Stimulated activated effector memory CD8-positive, alpha-beta T cell treated with anti-CD3 and anti-CD28 coated beads, Interleukin-12 subunit alpha, Interleukin-12 subunit beta, amount 100 ng/mL, for 72 hours (primary cell): ENCODE measurements at places on chromosomes 7 and 10.

DNA sequence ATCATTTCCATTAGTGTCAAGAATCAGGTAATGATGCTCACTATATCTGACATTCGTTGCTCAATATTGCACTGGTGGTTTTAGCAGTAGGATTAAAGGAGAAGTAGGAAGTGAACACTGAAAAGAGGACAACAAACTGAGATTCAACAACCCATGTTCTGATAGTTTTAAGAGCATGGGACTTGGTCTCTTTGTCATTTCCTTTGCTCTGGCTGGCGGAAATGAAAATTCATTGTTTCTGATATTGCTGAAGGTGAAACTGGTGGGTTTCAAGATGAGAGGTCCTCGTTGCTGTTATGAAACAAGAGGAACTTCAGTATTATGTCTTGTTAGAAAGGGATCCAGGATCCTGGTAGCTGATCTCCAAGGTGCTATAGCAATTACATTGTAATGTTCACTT is 129.0 kb downstream of the DNAH11 start:
- DNase-seq, result no peak

- no peak for DNase-seq
Measured at GRCh38 chr7:19375976-19376375, 230.8 kb upstream of the FERD3L start.

- no peak for DNase-seq
Measured at GRCh38 chr10:75602341-75602740, 170.9 kb downstream of the LRMDA start.

- DNase-seq, result no peak
Measured at GRCh38 chr10:25068152-25069058, 52.0 kb downstream of the THNSL1 start.

GRCh38 chr10:3882855-3883254 is 97.8 kb upstream of the KLF6 start:
- no peak for DNase-seq

GRCh38 chr10:80090121-80090520 is 11.7 kb downstream of the TMEM254 start:
- DNase-seq, result no peak

GRCh38 chr10:70782746-70783680 is 2.2 kb downstream of the TBATA start:
- no peak for DNase-seq

DNA sequence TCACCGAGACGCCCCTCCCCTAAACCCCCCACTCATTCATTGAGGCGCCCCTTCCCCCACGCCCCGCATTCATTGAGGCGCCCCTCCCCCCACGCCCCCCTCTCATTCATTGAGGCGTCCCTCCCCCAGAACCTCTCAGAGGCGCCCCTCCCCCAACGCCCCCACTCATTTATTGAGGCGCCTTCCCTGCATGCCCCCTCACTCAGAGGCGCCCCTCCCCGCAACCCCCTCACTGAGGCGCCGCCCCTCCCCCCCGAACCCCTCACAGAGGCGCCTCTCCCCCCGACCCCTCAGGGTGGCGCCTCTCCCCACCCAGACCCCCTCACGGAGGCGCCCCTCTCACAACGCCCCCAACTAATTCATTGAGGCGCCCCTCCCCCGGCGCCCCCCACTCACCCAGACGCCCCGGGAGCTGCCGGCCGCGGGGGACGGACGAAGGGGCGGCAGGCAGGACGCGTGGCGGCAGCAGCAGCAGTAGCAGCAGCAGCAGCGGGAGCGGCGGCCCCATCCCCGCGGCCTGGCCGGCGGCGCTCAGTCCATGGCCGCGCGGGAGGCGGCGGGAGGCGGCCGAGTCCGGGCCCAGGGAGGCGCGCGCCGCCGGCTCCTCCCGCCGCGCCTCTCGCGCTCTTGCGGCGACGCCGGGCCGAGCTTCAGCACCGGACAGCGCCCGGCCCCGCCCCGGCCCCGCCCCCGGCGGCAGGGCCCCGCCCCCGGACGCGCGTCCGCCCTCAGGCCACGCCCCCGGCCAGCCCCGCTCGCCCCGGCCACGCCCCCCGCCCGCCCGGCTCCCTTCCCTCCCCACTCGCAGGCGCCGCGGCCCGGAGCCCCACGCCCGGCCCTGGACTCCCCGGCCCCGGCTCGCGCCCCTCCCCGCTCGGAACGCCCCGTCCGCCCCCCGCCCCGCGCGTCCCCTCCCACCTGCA is at the start of gene PTPRN2:
TSS of gene PTPRN2 (minus strand) at position 662 of the 923 bp plus-strand sequence.
- DNase-seq, result peak; percentile 57

DNA sequence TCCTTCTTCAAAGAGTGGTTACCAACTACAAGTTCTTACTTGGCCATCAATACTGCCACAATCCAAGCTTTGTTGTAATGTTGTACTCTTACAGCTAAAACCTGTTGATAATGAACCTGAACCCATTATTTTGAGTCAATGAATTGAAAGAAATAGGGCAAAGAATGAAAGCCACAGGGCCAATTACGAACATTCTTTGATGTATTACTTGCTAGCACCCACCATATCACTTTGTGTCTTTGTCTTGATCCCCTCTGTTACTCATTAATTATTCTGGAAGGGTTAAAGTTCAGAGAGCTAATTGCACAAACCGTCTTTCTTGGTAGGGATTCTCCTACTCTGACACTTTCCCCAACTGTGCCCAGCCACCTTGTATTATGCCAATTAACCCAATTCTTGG is 53.2 kb upstream of the TFEC start:
- DNase-seq, result no peak

GRCh38 chr7:47550788-47551470 is 31.0 kb downstream of the TNS3 start:
- DNase-seq, result no peak

DNA sequence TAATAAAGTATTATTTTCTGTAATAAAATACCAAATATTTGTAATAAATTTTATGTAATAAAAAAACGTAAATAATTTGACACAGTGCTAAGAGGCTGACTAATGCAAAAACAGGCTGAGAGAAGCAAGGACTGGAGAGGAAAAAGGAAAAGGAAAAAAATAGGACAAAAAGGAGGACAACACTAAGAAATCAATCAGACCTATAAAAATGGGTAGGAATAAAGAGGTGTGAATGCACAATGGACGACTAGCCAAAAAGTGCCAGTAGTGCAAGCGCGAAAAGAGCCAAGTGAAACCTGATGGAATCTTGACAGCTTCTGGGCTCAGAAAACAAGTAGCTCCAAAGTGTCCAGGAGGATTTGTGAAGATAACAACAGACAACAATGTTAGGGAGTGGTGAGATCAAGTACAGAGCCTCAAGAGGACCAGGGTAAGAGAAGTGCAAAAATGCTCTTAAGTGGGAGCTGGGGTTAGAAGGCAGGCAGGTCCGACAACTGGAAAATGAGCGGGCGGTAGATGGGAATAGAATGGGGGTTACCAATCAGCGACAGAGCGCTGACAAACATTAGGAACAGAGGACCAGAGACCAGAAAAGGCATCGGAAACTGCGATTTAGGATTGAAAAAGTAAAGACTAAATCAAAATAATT is 1.2 kb downstream of the BRAF start:
- DNase-seq, result no peak

GRCh38 chr7:129367349-129367699 is 66.9 kb upstream of the STRIP2 start:
- no peak for DNase-seq

DNA sequence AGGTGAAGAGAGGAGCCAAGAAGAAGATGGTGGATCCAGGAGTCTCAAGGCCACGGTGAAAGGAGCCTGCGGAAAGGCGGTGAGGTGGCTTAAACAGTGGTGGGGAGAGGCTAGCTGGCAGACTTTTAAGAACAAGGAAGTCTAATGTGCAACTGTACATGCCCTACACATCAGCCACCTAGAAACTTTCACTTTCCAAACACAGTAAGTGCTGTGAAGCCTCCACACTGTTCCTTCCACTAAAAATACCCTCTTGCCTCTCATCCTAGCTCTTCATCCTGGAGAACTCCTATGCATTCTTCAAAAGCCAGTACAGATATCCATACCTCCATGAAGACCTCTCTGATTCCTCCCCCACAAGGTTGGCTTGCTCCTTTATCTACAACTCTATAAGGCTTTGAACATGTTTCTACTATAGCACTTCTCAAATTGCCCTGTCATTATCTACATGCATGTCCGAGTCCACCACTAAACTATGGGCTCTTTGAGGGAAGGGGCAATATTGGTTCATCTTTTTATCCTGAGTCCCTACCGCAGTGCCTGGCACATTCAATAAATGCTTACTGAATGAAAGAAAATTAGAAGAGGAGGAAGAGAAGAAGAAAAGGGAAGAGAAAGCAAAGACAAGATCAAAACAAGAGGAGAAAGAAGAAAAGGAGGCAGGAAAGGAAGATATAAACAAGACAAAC is 54.2 kb downstream of the DNAJC12 start:
- no peak for DNase-seq

DNA sequence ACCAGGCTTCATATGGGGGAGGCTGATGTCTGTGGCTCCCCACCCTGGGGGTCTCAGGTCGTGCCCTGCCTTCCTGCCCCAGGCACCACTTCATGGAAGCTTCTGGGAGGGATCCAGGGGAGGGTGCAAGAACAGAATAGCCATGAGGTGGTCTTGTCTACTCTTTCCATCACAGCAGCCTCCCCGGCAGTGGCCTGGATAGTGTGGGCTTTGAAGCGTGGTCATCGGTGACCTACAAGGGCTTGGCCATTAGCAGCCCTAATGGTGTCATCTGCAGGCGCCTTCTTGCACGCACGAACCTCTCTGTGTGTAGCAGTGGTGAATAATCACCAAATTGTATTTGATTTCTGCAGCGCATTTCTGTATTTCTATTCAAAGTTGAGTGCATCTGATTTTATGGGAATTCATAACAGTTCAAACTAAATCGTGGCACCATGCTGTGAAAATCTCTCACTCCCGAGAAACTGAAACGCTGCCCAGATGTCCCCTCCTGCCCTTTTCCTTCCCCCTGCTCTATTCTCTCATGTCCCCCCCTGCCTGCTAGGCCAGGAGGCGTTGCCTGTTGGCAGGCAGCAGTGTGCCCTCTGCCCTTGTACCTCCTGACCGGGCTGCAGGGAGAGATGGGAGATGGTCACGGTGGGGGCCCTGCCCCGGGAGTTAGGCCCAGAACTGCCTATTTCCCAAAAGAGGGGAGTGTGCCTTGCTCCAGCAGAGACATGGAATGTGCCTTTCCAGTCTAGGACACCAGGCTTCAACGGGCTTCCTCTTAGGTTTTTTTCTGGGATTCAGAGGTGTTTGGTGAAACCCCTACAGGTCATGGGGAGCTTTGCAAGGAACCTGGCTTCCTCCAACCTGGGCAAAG is 34.8 kb downstream of the CDH23 start:
- DNase-seq, result no peak

- no peak for DNase-seq
Measured at GRCh38 chr7:117659531-117660011, 179.7 kb downstream of the CFTR start.

DNA sequence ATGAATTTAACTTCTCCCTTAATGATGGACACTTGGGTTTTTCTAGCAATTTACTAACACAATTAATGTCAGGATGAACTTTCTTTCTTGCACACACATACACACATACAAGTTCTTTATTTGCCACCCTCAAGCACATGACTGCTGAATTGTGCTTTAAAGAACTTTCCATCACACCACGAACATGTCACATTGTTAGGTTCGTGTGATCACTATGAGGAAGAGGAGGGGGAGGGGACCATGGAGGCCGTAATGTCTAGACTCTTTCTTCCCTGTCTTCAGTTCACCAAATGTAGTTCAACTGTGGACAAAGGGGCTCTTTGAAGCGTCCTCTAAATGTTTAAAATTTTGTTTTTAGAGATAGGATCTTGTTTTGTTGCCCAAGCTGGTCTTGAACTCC is 31.0 kb downstream of the NUP42 start:
- DNase-seq, result no peak

- DNase-seq, result no peak
Measured at GRCh38 chr7:93148144-93148543, at the start of gene SAMD9L. Gene SAMD9L (minus strand): TSS chr7:93148385. CDS start chr7:93135971, 12,414 bp downstream.

GRCh38 chr7:37943905-37944736 is 23.7 kb downstream of the EPDR1 start:
- no peak for DNase-seq

GRCh38 chr7:46007990-46008643 is 87.0 kb upstream of the IGFBP3 start:
- no peak for DNase-seq

GRCh38 chr10:23186697-23187096 is 5.4 kb upstream of the PTF1A start:
- no peak for DNase-seq

DNA sequence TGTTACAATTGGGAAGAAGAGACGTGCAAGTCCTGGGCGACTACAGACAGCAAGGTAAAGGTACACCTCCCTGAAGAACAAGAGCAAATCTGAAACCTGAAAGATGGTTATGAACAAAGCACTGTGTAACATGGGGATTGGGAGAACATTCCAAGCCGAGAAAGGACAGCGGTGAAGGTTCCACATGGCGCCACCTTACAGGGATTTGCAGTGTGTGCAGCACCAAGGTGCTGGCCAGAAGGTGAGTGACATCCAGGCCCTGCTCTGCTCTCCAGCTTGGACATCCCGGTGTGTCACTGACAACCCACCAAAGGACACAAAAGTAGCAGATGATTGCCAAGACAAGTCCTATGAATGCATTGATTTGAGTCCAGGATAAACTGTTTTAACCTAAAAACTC is 88.2 kb upstream of the MKX start:
- DNase-seq, result no peak

DNA sequence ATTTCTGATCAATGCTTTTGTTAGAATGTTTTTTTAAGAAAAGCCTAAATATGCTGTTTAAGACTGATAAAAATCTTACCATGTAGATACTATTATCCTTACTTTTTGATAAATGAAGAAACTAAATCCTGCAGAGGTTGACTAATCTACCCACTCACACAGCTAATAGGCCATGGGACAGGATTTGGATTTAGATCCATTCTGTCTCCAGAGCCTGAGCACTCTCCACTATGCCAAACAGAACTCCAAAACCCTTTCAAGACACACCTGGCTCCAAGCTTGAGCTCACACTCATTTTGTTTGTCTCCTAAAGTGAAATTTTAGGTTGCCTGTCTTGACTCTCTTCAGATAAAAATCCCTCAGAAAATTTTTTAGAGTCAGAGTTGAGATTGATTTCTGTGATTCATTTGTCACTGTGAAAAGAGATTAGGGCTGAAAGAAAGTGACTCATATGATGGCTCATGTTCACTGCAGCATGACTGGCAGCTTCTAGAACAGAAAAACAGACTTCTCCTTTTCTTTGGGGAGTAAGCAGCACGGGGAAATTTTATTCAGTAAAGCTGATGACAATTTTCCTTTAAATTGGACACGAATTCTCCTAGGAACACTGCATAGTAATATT is 132.3 kb upstream of the POT1 start:
- DNase-seq, result no peak

DNA sequence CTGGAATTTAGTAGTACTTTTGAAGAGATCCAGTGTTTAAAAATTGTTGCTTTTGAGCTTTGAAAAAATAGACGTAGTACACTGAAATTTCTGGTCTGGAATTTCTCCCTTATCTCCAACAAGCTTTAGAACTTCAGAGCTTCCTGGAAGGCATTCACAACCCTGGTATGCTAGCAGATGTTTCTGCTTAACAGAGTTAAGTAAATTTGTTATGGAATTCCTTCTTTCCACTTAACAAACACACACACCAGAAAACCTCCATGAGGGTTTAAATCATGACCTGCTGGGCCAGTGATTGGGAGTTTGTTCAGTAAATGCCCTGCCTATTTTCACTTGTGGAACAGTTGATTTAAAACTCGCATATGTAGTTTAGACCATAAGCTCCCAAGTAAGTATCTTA is 13.7 kb downstream of the ASB15 start:
- DNase-seq, result no peak
